ENCODE measurements at places on chromosomes 2 and 18. TPM values are rescaled to one million over a fixed set of nuclear protein-coding genes. Genes with fewer than 3 reads are reported as not detected.
A peak's percentile ranks its signal among the peaks of the same experiment; 100 is the strongest.

LMAN1 gene
- total RNA-seq: 41.5 TPM

NCL gene
- total RNA-seq: 185 TPM

BCL2 gene
- 17.5 TPM for total RNA-seq

FAM110C gene
- total RNA-seq: 0.05 TPM

CHRNG gene
- 0.57 TPM for total RNA-seq

POTEI gene
- 0.14 TPM for total RNA-seq

C2orf49 gene
- total RNA-seq: 17.0 TPM

TRABD2A gene
- 1.6 TPM for total RNA-seq

CDH7 gene
- 2.5 TPM for total RNA-seq

REG3A gene
- 0.05 TPM for total RNA-seq

VPS4B gene
- 40.5 TPM for total RNA-seq

RUFY4 gene
- 2.6 TPM for total RNA-seq

LTBP1 gene
- 17.7 TPM for total RNA-seq

GPR45 gene
- total RNA-seq: not detected

ANKRD29 gene
- 3.4 TPM for total RNA-seq

DNA sequence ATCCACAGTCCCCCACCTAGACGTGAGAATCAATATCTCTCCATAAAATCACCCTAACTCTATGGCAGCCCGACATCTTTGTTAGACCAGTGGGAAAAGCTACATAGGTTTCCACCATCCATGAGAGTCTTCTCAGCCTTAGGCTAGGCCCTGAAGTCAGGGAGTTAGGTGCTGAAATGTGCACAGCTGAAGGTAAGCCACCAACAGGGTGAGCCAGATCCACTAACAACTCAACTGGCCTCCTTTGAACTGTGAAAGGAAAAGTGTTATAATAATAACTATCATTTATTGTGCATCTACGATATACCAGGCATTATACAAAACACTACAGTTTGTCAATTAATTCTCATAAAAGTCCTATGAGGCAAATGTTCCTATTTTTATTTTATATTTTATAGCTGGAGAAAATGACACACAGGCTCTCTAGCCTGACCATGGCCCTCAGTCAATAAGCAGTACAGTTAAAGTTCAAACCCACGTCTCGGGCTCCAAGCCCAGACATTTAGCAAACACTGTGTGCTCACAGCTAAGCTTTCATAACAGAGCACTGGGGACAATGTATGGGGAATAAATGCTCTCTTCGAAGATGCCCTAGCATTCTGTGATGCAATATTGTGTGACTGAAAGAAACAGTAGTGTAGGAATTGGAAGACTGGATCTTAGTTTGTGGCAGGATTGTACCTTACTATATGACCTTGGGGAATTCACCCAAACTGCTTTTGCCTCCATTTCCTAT, 11.2 kb upstream of the CYP27C1 start:
- H3K4me3 ChIP-seq: no peak overlapping the region
- no peaks in the 10 kb centered on the region for H3K4me1 ChIP-seq
- no peaks in the 10 kb centered on the region for H3K36me3 ChIP-seq

- no peak overlapping the region for H3K4me3 ChIP-seq
- no peaks in the 10 kb centered on the region for H3K36me3 ChIP-seq
- no peak overlapping the region for H3K27ac ChIP-seq
- peaks cover 62% of the 10 kb centered on the region for H3K27me3 ChIP-seq
- peaks cover 7% of the 10 kb centered on the region for H3K4me1 ChIP-seq
- DNase-seq: no peak
Measured at GRCh38 chr2:118227698-118228508, 139.6 kb downstream of the INSIG2 start.

- H3K36me3 ChIP-seq: no peaks in the 10 kb centered on the region
- no peaks in the 10 kb centered on the region for H3K27me3 ChIP-seq
- DNase-seq: no peak
- no peak overlapping the region for H3K4me3 ChIP-seq
Measured at GRCh38 chr2:40123326-40123725, 328.6 kb downstream of the SLC8A1 start.

GRCh38 chr2:156448766-156449165, 12.6 kb downstream of the GPD2 start:
- no peaks in the 10 kb centered on the region for H3K27me3 ChIP-seq
- H3K4me1 ChIP-seq: no peaks in the 10 kb centered on the region
- H3K4me3 ChIP-seq: no peak overlapping the region
- no peak for DNase-seq

GRCh38 chr18:35982409-35983114, 10.1 kb downstream of the RMP24 start:
- H3K4me1 ChIP-seq: no peaks in the 10 kb centered on the region
- peaks cover 44% of the 10 kb centered on the region for H3K36me3 ChIP-seq
- no peak overlapping the region for H3K4me3 ChIP-seq
- no peaks in the 10 kb centered on the region for H3K27me3 ChIP-seq
- H3K27ac ChIP-seq: no peak overlapping the region
- DNase-seq: no peak

- no peaks in the 10 kb centered on the region for H3K27me3 ChIP-seq
- no peaks in the 10 kb centered on the region for H3K36me3 ChIP-seq
- peaks cover 5% of the 10 kb centered on the region for H3K4me1 ChIP-seq
- H3K27ac ChIP-seq: no peak overlapping the region
- DNase-seq: no peak
Measured at GRCh38 chr2:212906620-212907019, 244.8 kb downstream of the IKZF2 start.

DNA sequence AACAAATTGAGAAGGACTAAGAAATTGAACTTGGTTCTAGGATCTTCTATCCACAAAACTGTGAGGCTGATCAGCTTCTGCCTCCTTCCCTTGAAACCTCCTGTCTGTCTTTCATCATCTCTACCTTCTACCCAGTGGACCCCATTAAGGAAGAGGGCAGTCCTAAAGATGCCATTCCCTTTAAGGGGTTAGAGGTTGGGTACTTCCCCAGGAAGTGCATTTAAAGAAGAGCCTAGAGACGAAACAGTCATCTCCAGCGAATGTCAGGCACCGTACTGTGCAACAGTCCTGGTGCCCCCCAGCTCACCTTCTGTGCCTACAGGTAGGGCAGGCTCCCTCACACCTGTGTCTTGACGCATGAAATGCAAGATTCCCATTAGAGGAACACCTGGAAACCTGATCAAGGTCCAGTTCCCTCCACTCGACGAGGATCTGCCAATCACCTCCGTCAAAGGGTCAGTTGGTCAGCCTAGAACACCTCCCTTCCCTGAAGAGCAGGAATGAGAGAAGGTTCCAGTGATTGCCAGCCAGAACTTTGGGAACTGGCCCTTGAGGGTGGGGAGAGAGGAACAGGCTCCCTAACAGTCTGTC, 20.9 kb downstream of the LOXHD1 start:
- no peaks in the 10 kb centered on the region for H3K36me3 ChIP-seq
- no peak overlapping the region for H3K4me3 ChIP-seq
- H3K4me1 ChIP-seq: no peaks in the 10 kb centered on the region

DNA sequence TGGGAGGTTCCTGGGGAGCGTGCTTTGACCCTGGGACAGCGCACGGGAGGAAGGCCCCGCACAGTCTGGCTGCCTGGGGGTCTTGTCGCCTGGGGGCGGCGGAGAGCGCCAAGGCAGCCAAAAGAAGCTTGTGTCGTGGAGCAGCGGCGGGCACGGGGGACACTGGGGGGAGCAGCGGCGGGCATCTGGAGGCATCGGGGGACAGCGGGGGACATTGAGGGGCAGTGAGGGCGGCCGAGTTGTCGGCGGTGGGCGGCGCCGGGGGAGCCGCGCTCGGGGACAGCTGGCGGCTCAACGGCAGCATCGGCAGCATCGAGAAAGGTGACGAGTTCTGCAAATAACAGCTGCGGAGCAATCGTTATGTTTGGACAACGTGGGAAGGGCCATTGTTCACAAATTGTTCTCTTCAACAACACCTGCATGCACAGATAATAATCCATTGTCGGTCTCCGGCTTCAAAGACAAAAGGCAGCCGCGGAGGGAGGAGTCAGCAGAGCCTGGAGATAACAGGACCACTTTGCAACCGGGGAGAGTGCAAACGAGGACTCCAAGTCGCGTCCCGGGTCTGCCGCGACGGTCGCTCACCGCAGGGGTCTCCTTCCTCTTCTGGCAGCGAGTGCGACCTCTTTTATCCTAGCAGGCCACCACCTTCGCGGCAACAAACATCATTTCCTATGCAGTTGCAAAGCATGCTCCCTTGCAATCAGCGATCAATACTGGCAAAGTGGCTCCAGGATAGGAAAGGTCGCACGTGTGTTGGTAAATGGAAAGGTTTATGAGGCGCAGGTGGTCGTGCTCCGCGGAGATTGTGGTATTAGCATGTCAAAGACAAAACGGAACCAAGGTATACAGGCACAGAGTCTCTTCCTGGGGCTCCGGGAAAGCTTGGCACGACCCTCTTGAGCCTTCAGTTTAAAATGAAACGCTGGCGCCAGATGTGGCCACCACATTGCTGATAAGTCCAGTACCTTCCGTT, 132.3 kb upstream of the DLX2 start:
- peak overlapping the region; percentile 64 for H3K27ac ChIP-seq
- H3K4me1 ChIP-seq: peaks cover 14% of the 10 kb centered on the region
- no peaks in the 10 kb centered on the region for H3K36me3 ChIP-seq
- peak; percentile 36 for DNase-seq

- no peaks in the 10 kb centered on the region for H3K36me3 ChIP-seq
- no peak for DNase-seq
- H3K27me3 ChIP-seq: no peaks in the 10 kb centered on the region
- no peak overlapping the region for H3K4me3 ChIP-seq
Measured at GRCh38 chr2:26904839-26905238, 56.9 kb downstream of the DPYSL5 start.

GRCh38 chr2:48197618-48198017, 291.3 kb upstream of the FBXO11 start:
- no peak overlapping the region for H3K4me3 ChIP-seq
- H3K27me3 ChIP-seq: no peaks in the 10 kb centered on the region
- no peaks in the 10 kb centered on the region for H3K36me3 ChIP-seq
- H3K4me1 ChIP-seq: no peaks in the 10 kb centered on the region
- no peak overlapping the region for H3K27ac ChIP-seq

- no peak overlapping the region for H3K27ac ChIP-seq
- no peaks in the 10 kb centered on the region for H3K27me3 ChIP-seq
- H3K4me3 ChIP-seq: no peak overlapping the region
- H3K36me3 ChIP-seq: no peaks in the 10 kb centered on the region
- no peak for DNase-seq
Measured at GRCh38 chr18:45222180-45222579, 393.1 kb upstream of the SLC14A2 start.

DNA sequence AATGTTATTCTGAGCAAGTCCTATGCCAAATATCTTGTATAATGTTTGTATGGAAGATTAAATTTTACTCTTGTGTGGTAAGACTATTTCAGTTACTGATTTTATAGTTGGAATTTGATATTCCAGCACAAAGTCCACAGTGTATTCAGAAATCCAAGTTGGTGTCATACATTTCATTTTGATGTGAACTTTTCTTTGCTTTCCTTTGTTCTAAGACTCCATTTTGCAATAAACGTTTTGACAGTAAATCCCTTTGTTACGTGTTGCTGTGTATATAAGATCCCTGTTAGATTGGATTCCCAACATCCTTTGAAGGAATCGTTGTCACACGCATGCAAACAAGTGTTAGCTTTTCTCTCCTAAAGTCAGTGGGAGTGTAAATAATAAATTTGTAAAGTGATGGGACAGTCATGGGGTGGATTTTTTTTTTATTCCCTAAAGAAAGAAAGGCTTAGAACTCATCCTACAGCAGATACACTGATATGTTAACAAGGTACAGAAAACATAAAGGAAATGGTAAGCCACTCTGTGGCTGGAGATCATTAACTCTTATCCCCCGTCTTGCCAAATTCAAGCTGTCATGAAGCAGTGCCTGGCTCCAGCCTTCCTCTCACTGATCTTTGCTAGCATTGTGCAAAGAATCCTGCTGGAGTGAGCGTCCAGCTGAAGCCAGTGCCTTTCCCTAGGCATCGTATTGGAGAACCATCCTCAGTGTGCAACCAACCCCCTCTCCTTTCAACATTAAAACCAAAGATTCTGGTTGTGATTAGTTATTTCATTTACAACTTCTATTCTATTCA, 127.6 kb upstream of the CDCA7 start:
- H3K4me3 ChIP-seq: no peak overlapping the region
- no peak for DNase-seq
- no peak overlapping the region for H3K27ac ChIP-seq
- no peaks in the 10 kb centered on the region for H3K36me3 ChIP-seq

DNA sequence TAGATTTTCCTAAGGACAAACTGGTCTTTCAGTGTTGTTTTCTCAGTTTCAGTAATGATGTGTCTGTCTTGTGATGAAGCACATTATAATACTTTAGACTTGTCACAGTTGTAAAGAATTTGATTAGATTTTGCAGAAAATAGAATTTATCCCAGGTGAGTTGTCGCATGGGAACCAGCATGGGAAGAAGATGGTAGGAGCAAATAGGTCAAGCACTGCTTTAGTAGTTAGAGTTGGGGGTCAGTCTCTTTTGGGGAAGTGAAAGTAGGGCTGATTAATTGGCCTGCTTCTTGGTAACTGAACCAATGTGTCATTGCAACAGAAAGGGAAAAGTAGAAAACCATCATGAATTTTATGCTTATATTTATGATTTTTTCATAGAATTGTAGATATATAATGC, 153.2 kb upstream of the MYO3B start:
- no peaks in the 10 kb centered on the region for H3K27me3 ChIP-seq
- no peak overlapping the region for H3K4me3 ChIP-seq
- no peaks in the 10 kb centered on the region for H3K36me3 ChIP-seq
- H3K4me1 ChIP-seq: no peaks in the 10 kb centered on the region
- no peak overlapping the region for H3K27ac ChIP-seq

- DNase-seq: no peak
- peak overlapping the region; percentile 84 for H3K4me3 ChIP-seq
- H3K27ac ChIP-seq: peak overlapping the region; percentile 88
- no peaks in the 10 kb centered on the region for H3K27me3 ChIP-seq
- H3K4me1 ChIP-seq: peaks cover 9% of the 10 kb centered on the region
Measured at GRCh38 chr2:181892799-181893435, 1.4 kb downstream of the ITPRID2 start.

GRCh38 chr2:79782576-79783452, 270.0 kb downstream of the CTNNA2 start:
- no peaks in the 10 kb centered on the region for H3K4me1 ChIP-seq
- H3K36me3 ChIP-seq: no peaks in the 10 kb centered on the region

DNA sequence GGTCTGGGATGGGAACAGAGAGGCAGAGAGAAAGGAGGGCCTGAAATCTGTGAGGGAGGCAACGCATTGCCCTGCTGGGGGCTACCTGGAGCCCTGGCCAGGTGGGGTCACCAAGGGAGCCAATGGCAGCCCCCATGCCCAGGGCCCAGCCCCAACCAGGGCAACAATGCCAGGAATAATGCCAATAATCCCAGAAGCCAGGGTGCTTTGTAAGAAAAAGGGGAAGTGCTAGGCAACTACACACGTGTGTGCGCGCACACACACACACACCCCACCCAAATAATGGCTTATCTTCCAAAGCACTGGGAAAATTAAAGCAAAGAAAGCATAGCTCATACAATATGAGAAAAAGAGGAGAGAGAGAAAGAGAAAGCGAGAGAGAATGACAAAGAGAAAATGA, 7.0 kb upstream of the CLEC4F start:
- no peak for DNase-seq
- no peak overlapping the region for H3K27ac ChIP-seq
- no peaks in the 10 kb centered on the region for H3K36me3 ChIP-seq
- no peaks in the 10 kb centered on the region for H3K27me3 ChIP-seq
